GM12878 (cell line): ENCODE measurements at places on chromosomes 2 and 18. TPM values are rescaled to one million over a fixed set of nuclear protein-coding genes. Genes with fewer than 3 reads are reported as not detected.

Gene RTP5
- not detected in 2 replicates for polyA plus RNA-seq

Gene NOSTRIN
- 0.39 and 1.0 TPM in 2 replicates for polyA plus RNA-seq

- no peak for DNase-seq
Observed at GRCh38 chr2:216695401-216695821, at the start of gene IGFBP5. TSS of gene IGFBP5 (minus strand) at chr2:216695549. CDS start at chr2:216694775, 774 bp downstream.

- DNase-seq, result no peak
Observed at GRCh38 chr18:75206452-75207309, 2.3 kb downstream of the PTGR3 start.

- DNase-seq, result no peak
Observed at GRCh38 chr2:44952806-44953498, 11.4 kb downstream of the SIX3 start.

DNA sequence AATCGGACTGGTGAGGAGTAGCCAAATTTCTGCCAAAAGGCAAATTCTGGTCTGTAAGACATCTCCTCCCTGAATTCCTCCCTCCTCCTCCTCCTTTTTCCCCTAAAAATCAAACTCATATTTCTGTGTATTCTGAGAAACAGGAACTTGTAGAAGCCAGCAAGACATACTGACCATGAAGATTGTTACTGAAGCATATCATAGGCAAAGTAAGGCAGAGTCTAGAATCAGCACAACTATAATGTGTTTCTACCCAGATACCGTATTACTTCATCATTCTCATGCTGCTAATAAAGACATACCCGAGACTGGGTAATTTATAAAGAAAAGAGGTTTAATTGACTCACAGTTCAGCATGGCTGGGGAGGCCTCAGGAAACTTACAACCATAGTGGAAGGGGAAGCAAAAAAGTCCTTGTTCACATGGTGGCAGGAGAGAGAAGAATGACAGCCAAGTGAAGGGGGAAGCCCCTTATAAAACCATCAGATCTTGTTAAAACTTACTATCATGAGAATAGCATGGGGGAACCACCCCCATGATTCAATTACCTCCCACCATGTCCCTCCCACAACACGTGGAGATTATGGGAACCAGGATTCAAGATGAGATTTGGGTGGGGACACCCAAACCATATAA is 24.9 kb upstream of the EPC2 start:
- no peak for DNase-seq
